ENCODE measurements at places on chromosomes 16 and 17. TPM values are rescaled to one million over a fixed set of nuclear protein-coding genes. Genes with fewer than 3 reads are reported as not detected.

GRCh38 chr17:50225701-50226240 lies 24.3 kb upstream of the COL1A1 start:
- DNase-seq = no peak

DNA sequence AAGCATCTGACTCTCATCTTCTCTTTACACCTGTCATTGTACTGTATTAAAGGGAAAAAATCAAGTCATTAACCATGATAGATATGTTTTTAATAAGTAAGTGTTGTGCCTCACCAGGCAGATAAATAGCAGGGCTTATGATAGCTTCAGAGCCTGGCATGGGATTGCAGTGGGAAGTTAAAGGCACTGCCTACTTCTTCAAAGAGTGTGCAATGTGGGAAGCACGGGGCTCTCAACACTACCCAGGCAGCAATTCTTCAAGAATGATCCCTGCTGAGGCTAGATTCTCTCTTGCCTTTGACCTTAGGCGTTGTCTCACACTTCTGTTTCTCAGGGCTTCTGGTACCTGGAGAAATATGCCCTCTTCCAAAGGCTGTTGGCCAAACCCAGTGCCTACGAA lies 297.3 kb downstream of the MAF start:
- no peak for DNase-seq

- no peak for DNase-seq
Observed at GRCh38 chr17:17424552-17424951, 52.2 kb upstream of the MED9 start.

DNA sequence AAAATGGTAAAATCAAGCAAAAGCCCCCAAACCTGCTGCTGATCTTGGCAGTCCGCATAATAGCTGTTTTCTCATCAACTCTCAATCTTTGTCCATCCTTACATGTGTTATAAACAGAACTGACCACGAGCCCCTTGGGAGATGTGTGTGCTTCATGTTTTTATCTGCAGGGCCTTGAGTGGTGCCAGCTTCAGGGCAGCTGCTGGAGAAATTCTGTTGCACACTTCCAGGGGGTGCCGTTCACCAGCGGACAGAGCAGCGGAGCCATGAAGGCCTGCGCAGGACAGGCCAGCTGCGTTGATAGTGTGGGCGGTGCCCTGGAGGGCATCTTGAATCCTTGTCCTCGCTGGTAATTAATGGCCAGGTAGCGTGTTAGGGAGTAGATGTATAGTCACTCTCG lies 20.1 kb downstream of the MPRIP start:
- no peak for DNase-seq

Gene SSH2
- total RNA-seq = 15.2 TPM
